ENCODE measurements at places on chromosomes 5 and 9. TPM values are rescaled to one million over a fixed set of nuclear protein-coding genes. Genes with fewer than 3 reads are reported as not detected.
A peak's percentile ranks its signal among the peaks of the same experiment; 100 is the strongest.

DNA sequence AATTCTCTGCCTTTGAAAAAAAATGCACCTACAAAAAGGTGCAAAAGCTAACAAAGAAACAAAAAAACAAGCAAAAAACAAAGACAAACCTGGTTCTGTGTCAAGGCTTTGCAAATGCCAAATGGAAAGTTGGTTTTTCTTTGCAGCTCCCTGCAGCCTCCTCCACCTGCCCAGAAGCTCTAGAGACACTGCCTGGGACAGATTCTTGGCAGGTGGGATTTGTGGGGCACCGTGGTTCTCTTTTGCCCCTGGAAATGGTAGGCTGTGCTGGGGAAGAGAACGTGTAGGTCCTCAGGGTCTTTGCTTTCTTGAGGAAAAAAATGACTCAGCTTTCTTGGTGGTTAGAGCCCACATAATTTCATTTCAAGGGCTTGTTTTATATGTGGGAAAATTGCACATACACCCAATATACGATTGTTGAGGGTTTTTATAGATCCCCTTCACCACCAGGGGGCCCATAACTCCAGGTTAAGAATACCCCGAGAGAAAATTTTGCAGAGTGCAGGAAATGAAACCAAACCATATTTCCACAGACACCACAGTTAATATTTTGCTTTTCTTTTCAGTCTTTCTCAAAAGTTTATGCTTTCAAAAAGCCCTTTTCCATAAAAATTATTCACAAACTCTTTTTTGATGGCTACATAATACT, 58.7 kb downstream of the NXNL2 start:
- H3K4me1 ChIP-seq, result peaks cover 4% of the 10 kb centered on the region
- H3K36me3 ChIP-seq, result no peaks in the 10 kb centered on the region
- DNase-seq, result no peak
- no peak overlapping the region for H3K4me3 ChIP-seq
- H3K27ac ChIP-seq, result peak overlapping the region; percentile 30
- peaks cover 24% of the 10 kb centered on the region for H3K27me3 ChIP-seq

DNA sequence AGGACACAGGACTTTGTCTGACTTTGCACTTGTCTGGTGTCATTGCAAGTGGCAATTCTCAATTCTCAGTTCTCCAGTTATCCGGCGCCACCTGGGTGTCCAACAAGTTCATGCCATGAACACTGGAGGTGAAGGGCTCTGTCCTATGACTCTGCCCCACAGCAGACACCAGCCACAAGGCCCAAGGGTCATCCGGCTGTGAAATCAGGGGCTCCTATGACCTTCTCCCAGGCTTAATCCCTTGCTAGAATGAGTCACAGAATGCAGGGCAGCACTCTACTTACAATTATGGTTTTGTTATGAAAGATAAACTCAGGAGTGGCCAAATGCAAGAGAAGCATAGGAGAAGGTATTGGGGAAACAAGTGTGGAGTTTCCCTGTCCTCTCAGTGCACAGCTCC, 392.0 kb downstream of the GADD45G start:
- no peaks in the 10 kb centered on the region for H3K27me3 ChIP-seq
- H3K4me1 ChIP-seq, result peaks cover 34% of the 10 kb centered on the region
- no peak overlapping the region for H3K27ac ChIP-seq
- no peak for DNase-seq

GRCh38 chr5:87912419-87912818, 356.2 kb downstream of the TMEM161B start:
- no peaks in the 10 kb centered on the region for H3K27me3 ChIP-seq
- no peaks in the 10 kb centered on the region for H3K36me3 ChIP-seq
- DNase-seq, result no peak
- no peak overlapping the region for H3K4me3 ChIP-seq

The GHR gene
- total RNA-seq, result not detected

DNA sequence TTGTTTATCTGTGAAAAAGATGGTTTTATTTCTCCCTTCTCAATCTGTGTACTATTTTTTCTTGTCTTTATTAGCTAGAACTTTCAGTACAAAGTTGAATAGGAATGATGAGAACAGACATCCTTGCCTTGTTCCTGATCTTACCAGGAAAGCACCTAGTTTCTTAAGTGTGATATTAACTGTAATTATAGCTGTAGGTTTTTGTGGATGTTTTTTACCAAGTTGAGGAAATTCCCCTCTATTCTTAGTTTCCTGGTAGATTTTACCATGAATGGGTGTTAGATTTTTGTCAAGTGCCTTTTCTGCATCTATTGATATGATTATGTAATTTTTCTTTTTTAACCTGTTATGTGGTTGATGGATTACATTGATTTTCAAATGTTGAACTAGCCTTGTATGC, 68.7 kb downstream of the KCNN2 start:
- H3K4me3 ChIP-seq, result no peak overlapping the region
- no peaks in the 10 kb centered on the region for H3K4me1 ChIP-seq
- H3K27me3 ChIP-seq, result no peaks in the 10 kb centered on the region
- H3K27ac ChIP-seq, result no peak overlapping the region

- H3K4me3 ChIP-seq, result no peak overlapping the region
- no peaks in the 10 kb centered on the region for H3K36me3 ChIP-seq
- H3K27ac ChIP-seq, result no peak overlapping the region
- H3K27me3 ChIP-seq, result peaks cover 26% of the 10 kb centered on the region
- peak; percentile 18 for DNase-seq
Observed at GRCh38 chr9:126701813-126702140, 88.0 kb downstream of the LMX1B start.

Measured in activated naive CD8-positive, alpha-beta T cell treated with anti-CD3 and anti-CD28 coated beads, Interleukin-2, amount 10 ng/mL, durations not matched to agents 7 days and 5 days (primary cell).